ENCODE measurements at places on chromosomes 2 and 18.

DNA sequence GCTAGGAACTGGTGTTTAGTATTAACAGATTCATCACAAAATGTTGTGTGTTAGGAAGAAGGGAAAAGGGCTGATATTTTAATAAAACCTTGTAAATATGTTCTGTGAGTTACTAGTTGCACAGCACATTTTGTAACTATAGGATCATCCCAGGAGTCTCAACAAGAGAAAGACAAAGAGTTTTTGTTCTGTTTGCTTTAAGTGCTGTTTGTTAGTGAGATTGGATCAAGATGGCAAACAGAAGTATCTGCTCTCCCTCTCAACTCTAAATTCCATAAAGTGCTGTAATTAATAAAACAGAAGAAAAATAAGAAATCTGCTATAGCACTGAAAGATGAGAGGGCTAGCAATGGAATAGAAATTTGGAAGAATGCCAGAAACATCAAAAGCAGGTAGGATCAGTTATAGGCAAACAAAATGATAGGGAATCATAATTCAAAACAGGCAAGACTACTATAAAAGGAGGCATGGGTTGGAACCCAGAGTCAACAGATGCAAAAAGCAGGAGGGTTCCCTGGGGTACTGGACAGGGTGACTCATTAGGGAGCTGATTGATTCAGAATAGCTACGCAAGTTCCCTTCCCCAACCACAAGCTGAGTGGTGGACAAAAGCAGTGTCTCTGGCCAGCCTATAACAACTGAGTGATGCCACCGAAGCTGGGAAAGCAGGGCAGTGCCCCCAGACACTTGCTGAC is 75.8 kb downstream of the DYNC1I2 start:
- no peak for DNase-seq

GRCh38 chr2:217449444-217449843 is 553.4 kb downstream of the TNS1 start:
- DNase-seq = no peak

- no peak for DNase-seq
These were observed 162.2 kb downstream of the PKP4 start for GRCh38 chr2:158618891-158619490.

- DNase-seq = no peak
These were observed 116.9 kb downstream of the NR4A2 start for GRCh38 chr2:156215656-156216055.

- no peak for DNase-seq
These were observed 482.5 kb downstream of the BCL11A start for GRCh38 chr2:60070736-60071489.

DNA sequence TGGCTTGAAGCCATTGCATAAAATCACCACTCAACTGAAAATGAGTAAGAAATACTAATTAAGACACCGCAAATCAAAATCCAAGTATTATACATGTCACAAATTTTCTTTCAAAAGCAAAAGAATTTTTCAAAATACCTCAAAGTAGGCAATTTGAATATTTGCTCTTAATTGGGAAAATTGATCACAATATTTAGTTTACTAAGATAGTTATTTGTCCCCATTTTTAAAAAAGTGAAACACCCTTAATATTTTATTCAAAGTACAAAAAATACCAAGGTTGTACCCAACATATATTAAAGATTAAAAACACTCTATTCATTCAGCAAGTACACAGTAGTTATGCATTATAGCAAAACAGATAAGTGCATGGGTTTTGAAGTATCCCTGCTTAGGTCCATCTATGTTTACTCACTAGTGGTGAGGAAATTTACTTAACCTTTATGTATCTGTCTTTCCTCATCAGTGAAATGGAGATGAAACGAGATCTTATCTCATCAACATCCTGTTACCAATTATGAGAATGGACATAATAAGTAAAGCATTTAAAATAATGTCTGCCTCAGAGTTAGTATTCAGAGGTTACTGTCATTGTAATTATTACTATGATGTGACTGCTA is 35.1 kb downstream of the VPS54 start:
- DNase-seq = no peak

GRCh38 chr2:45654250-45654649 is 2.8 kb downstream of the PRKCE start:
- no peak for DNase-seq

GRCh38 chr18:36499938-36500337 is 202.4 kb downstream of the FHOD3 start:
- no peak for DNase-seq

- no peak for DNase-seq
These were observed 324.1 kb downstream of the CCDC178 start for GRCh38 chr18:33116376-33116775.

- DNase-seq = no peak
These were observed 54.5 kb downstream of the SKA1 start for GRCh38 chr18:50429207-50429948.

DNA sequence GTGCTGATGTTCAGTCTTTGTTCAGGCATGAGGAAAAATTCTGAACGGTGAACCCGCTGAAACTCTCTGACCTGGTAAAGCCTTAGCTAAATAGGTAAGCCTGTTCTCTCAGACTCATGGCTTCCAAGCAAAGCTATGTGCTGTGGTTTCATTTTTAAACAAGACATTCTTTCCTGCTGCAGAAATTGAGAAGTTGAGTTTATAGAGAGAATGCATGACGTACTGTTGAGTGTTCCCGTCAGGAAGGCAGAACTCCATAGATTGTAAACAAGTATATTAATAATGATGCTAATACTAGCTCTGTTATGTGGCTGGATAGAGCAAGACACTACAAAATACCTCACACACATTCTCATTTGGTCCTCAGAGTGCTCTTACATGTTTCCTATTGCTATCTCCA is 424.0 kb upstream of the CRIM1 start:
- DNase-seq = no peak

DNA sequence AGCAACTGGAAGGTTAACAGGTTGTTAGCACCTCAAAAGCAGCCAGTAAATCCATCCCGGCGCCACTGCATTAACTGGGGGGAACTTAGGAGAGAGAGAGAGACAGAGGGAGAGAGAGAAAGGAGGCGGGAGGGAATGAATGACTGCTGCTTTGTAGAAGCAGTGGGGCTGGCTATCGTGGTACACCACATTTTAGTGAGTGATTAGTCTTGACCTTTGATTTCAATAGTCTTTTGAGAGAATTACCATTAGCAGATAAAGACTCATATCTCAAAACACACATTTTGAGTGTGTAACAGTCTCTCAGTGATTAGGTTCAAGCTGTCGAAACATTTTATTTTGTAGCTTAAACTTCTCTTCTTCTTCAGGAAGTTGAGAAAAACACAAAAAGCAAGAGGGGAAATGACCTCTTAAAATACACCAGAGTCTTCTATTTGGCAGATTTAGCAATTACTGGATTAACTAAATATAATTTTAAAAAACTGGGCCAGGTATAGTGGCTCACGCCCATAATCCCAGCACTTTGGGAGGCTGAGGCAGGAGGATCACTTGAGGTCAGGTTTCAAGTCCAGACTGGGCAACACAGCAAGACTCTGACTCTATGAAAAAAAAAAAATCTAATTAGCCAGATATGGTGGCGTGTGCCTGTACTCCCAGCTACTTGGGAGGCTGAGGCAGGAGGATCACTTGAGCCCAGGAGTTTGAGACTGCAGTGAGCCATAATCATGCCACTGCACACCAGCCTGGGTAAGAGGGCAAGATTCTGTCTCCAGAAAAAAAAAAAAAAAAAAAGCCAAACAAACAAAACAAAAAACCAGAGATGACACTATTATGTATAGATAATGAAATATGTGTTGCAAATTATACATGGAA is 22.0 kb upstream of the PNO1 start:
- no peak for DNase-seq

All from activated naive CD4-positive, alpha-beta T cell (primary cell).